ENCODE measurements at places on chromosomes 1 and 21. TPM values are rescaled to one million over a fixed set of nuclear protein-coding genes. Genes with fewer than 3 reads are reported as not detected.

PLEKHN1 gene
- 1.2 TPM for polyA plus RNA-seq

SERPINC1 gene
- polyA plus RNA-seq, result 0.08 TPM

IL22RA1 gene
- 0.44 TPM for polyA plus RNA-seq

S100A7A gene
- not detected for polyA plus RNA-seq

PRDM15 gene
- polyA plus RNA-seq, result 9.7 TPM

TINAGL1 gene
- polyA plus RNA-seq, result 24.2 TPM

KPRP gene
- not detected for polyA plus RNA-seq

All from H1 (cell line).